ENCODE measurements at places on chromosomes 12 and 14. TPM values are rescaled to one million over a fixed set of nuclear protein-coding genes. Genes with fewer than 3 reads are reported as not detected.

DNA sequence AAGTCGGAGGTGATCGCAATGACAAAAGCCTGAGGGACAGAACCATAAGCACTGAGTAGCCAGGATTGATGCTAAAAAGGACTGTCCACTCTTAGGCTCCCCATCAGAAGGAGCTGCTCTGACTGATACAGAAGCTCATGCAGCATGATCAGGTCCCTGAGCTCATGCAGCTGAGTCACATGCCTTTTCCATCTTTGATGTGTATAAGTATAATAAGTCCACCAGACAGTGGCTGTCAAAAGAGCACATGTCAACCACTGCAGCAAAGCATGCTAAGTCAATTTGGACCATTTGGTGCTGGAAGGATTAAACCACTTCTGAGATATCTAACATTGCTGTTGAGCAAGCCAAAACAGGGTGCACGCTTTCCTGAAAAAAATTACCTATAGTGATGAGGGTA, 144.1 kb downstream of the NTF3 start:
- H3K4me3 ChIP-seq: no peak overlapping the region
- H3K27me3 ChIP-seq: no peaks in the 10 kb centered on the region
- no peak overlapping the region for H3K27ac ChIP-seq
- no peak for DNase-seq
- H3K36me3 ChIP-seq: no peaks in the 10 kb centered on the region

DNA sequence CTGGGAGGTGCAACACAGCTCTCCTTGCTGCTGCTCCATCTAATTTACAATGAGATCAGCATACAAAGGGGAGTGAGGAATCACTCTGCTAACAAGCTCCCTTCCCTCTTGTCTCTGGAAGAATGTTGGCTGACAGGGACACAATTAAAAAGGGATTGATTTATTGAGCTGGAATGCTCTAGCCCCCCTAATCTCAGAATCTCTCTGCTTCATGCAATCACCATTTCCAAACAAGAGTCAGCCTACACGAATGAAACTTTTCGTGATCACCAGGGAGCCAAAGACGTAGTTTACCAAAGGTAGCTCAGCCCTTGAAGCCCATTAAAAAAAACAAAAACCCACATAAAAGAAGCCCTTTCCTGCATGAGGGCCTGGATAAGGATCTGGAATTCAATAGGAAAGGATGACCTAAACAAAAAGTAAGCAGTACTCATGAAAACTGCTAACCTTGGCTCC, 223.8 kb downstream of the C12orf75 start:
- no peak overlapping the region for H3K27ac ChIP-seq

GRCh38 chr14:99522025-99522401, 40.8 kb downstream of the CCNK start:
- H3K36me3 ChIP-seq: no peaks in the 10 kb centered on the region
- H3K27me3 ChIP-seq: no peaks in the 10 kb centered on the region

DNA sequence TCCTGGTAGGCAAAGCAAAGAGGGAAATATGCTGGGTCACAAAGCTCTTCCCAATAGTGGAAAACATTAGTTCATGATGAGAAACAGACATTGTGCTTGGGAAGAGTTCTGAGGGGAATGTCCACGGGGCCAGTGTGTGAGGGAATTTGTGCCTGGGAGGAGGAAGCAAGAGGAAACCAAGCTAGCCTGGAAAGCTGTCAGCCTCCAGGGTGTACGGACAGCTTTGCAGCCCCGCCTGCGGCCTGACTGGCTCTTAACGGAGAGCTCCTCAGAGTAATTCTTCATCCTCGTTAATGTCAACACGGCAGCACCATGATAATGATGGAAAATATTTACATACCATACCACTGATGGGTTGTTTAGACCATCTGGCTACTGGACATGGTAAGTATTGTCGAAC, 32.4 kb downstream of the PITPNM2 start:
- H3K4me3 ChIP-seq: no peak overlapping the region
- H3K4me1 ChIP-seq: peaks cover 87% of the 10 kb centered on the region
- DNase-seq: no peak
- H3K27me3 ChIP-seq: no peaks in the 10 kb centered on the region

Gene SLC5A8
- total RNA-seq: not detected

Gene ST8SIA1
- 0.48 TPM for total RNA-seq

DNA sequence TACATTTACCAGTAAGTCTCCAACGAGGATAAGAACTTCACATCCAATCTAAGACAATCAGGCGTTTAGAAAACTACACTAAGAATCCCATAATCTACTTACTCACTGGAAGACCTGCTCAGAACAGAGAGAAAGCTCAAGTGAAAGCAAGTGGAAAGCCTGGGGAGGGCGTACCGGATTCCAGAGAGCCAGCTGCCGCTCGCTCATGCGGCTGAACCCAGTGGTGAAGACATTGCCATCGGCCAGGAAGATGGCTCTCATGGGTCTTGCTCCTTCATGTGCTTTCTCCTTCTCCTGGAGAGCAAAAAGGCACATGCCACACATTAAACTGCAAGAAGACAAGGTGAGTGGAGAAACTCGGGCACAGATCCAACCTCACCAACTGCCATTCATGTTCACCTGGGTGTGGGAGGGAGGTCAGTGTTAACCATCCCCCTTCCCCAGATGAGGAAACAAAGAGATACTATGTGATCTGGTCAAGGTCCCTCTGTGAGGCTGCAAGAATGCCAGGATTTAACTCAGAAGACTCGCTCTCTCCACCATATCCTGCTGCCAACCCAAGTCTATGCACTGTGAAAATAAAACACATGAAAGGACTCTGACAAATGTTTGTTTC, 23.5 kb upstream of the SELPLG start:
- H3K27me3 ChIP-seq: no peaks in the 10 kb centered on the region
- no peak for DNase-seq
- H3K27ac ChIP-seq: no peak overlapping the region
- H3K36me3 ChIP-seq: no peaks in the 10 kb centered on the region

DNA sequence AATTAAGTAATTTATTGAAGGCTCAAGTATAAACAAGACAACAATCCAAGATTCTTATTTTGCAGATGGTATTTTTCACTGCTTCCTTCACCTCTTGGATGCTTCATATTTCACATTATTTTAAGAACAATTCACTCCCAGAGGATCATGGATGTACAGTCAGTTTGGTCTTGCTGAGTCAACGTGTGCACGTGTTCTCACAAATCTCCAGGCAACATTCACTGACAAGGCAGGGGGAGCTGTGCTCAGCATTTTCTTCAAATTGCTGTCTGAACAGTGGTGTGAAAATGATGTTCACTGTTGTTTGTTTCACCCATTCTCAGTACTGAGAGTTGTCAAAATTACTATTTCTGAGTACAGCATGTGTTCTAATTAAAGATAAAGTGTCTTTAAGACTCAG, 118.3 kb upstream of the SLC38A4 start:
- DNase-seq: no peak
- no peak overlapping the region for H3K4me3 ChIP-seq
- H3K27me3 ChIP-seq: no peaks in the 10 kb centered on the region
- no peaks in the 10 kb centered on the region for H3K4me1 ChIP-seq
- no peaks in the 10 kb centered on the region for H3K36me3 ChIP-seq

Gene SALL2
- total RNA-seq: 3.9 TPM

DNA sequence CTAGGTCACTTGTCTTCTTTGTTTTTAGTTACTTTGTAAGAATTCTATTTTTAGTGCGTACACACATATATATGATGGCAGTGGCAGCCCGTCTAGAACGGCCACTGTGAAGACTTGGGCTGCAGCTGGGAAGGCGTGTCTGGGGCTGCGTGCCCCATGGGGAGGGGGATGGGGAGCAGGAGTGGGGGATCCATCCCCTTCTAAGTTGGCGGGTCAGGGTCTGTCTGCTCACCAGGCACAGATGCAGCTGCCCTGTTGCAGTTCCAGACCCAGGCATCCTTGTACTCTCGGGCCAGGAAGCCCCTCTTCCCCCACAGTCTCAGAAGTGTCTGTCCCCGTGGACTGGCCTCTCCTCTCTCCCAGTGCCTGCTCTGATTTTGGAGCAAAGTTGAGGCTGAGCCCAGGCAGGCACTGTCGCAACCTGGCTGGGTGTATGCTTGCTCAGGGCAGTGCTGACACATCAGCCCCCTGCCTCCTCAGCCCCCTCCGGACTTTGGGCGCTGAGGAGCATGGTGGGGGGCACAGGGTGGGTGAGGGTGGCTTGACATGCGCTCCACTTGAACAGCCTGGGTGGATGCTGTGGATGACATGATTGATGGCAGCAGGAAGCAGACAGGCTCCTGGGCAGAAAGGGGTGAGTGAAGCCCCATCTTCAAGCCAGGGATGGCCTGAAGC, 271.2 kb upstream of the NAV3 start:
- H3K27ac ChIP-seq: no peak overlapping the region
- H3K4me1 ChIP-seq: no peaks in the 10 kb centered on the region
- no peak for DNase-seq
- no peaks in the 10 kb centered on the region for H3K36me3 ChIP-seq
- no peaks in the 10 kb centered on the region for H3K27me3 ChIP-seq

DNA sequence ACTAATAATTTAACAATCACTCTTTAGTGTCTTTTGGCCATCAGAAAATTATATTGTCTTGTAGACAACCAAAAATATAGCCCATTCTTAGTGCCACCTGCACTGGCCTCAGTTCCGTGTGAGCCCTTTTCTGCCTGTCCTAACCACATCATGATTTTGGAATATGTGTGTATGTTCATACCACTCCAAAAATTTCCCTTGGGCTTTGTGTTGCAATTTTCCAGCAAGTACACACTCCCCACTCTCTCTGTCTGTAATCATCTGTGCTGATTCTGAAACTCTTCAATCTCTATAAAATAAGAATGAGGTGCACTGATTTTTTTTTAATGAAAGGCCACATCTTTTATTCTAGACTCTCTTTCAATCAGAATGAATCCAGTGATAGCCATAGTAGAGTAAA, 196.0 kb downstream of the PIK3C2G start:
- H3K36me3 ChIP-seq: no peaks in the 10 kb centered on the region
- DNase-seq: no peak
- no peak overlapping the region for H3K27ac ChIP-seq
- H3K4me1 ChIP-seq: no peaks in the 10 kb centered on the region
- no peaks in the 10 kb centered on the region for H3K27me3 ChIP-seq
- H3K4me3 ChIP-seq: no peak overlapping the region

- no peaks in the 10 kb centered on the region for H3K27me3 ChIP-seq
- H3K4me3 ChIP-seq: peak overlapping the region; percentile 84
- DNase-seq: no peak
- H3K4me1 ChIP-seq: peaks cover 4% of the 10 kb centered on the region
- peak overlapping the region; percentile 65 for H3K27ac ChIP-seq
Measured at GRCh38 chr12:130839770-130840404, 837 bp upstream of the STX2 start.

Gene KLRG1
- 27.3 TPM for total RNA-seq

Gene IL23A
- 42.0 TPM for total RNA-seq
